ENCODE measurements at places on chromosomes 11 and 22. TPM values are rescaled to one million over a fixed set of nuclear protein-coding genes. Genes with fewer than 3 reads are reported as not detected.

GRCh38 chr11:126578021-126578420 lies 222.5 kb downstream of the ST3GAL4 start:
- no peak for DNase-seq

DNA sequence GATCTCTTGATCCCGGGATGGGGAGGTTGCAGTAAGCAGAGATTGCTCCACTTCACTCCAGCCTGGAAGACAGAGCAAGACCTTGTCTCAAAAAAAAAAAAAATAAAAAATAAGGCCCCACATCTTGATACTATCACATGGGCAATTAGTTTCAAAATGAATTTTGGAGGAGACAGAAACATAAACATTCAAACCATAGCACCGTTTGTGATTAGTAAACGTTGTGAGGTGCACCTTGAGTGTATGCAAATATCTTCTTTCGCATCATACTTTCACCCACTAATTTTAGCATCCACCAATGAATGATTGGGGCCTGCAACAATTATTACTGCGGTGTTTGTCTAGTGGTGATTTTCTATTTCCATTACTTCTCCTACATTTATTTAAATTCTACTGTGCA lies 11.0 kb upstream of the SPDYC start:
- DNase-seq, result no peak

DNA sequence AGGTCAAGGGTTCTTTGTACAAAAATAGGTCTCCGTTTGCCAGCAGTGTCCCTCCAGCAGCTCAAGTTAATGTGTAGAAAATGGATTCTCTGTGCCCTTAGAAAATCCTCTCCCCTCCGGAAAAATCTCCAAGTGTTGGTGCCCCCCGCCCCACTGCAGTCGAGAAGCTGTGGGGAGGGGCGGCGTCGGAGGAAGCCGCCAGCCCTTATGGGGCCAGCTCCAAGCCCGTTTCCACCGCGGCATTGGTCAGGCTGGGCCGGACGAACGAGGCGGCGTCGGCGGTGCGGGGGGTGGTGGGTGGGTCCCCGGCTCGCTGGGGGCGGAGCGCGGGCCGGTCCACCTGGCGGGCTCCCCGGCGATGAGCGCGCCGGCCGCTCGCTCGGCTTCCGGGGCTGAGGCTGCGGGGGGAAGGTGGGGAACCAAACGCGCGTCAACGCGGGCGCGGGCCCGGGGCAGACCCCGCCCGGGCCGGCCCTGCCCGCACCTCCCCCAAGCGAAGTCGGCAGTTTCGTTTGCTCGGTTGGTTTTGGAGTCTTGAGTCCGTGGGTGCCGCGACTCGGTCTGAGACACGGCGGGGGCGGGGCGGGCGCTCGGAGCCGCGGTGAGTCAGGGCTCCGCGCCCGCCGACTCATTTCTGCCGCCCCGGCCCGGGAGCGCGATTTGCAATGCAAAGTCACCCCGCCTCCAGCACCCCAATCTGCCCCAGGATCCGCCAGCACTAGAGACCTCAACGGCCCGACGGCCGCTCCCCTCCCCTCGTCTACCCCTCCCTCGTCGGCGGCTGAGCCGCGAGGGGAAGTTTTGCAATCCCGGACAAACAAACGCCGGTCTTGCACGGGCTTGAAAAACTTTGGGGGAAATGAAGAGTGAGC lies 1.4 kb downstream of the ASCL2 start:
- no peak for DNase-seq

GRCh38 chr22:27138471-27138870 lies 481.1 kb downstream of the MIAT start:
- DNase-seq, result no peak

GRCh38 chr11:69884286-69884685 lies 65.1 kb upstream of the FGF3 start:
- no peak for DNase-seq

- no peak for DNase-seq
Observed at GRCh38 chr11:44110231-44110679, 14.8 kb downstream of the EXT2 start.

DNA sequence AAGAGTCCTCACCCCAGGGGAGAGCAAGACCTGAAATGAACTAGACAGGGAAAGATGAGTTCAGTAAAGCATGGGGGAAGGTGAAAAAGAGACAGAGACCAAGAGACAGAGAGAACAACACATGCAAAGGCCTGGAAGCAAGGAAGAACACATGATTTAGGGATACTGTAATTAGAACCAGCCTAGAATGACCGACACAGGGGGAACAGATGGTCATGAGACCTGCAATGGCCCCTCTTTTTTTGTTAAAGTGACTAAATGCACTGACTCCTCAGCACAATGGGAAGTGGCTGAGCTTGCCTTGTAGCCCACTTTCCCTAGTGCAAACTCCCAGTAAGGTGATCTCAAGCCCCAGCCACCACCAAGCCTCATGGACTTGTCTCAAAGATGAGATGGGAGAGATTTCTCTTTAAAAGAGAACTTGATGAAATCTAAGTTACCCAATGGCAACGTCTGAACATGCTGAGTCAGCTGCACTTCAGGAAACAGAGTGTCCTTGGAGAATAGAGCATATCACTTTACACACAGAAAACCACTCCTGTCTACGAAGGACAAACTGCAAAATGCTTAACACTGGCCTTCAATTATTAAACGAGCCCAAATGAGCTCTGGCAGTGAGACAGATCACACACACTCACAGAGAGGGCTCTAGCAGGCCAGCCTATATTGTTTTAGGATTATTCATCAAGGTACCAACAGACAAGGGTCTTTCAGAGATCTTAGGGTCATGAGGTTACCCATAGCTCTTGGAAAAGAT lies 91.0 kb downstream of the SERGEF start:
- no peak for DNase-seq

- no peak for DNase-seq
Observed at GRCh38 chr11:119188887-119189286, 3.6 kb downstream of the NHERF4 start.

DNA sequence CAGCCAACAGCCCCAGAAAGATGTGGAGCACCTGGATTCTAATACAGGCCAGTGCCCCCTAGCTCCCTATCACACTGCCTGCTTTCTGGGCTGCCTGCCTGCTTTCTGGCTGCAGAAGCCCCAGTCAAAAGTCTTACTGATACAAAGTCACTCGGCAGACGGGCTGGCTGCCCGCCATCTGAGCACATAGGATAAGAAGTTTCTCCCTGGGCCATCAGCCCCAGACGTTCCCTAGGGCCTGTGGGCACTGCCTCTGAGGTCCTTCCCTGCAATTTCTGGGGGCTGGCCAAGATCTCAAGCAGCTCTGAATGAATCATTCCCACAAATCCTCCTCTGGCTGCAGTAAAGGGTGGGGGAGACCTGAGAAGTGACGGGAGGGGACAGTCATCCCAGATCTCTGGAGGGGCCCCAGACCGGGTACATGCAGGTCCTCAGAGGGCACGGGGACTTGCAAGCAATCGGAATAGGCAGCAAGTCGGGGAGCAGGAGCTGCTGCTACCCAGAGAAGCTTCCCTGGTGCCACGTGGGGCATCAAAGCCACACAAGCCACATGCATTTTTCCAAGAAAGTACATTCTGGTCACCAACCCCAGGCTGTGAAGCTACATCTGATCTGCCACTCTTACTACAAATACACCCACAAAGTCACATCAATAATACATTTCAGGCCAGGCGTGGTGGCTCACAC lies 4.7 kb downstream of the TPST2 start:
- no peak for DNase-seq

GRCh38 chr11:74507582-74507981 lies 14.1 kb upstream of the LIPT2 start:
- no peak for DNase-seq

DNA sequence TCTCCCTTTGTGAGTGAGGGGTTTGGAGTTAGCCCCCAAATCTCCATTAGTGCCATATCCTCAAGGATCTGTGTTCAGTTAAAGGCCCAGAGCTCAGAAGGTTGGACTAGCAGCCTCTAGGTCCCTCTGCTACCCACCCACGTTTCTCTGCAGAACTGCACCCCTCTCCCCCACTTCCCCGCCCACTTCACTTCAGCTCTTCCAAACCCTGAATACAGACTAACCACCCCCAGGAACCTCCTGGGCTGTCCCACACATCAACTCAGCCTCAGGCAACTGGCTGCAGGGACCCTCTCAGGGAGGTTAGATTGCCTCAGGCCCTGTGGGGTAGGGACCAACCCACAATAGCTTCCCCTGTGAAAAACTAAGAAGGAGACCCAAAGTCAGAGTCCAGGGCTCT lies 840 bp downstream of the VPREB3 start:
- DNase-seq, result no peak

DNA sequence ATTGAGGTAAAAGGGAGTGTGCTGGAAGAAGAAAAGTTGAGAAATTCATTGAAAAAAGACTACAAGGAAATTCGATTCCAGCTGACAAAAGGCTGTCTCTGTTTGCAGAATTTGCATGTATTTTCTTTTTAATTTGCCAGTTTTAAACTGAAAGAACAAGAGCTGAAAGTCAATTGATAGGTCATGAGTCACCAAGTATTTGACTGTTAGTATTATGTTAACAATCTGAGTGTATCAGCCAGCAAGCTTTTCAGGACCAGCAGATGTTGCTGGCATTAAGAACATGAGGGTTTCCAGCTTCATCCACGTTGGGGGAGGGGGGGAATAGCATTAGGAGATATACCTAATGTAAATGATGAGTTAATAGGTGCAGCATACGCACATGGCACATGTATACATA lies 726.7 kb downstream of the METTL15 start:
- peak; percentile 79 for DNase-seq

MIAT gene
- polyA plus RNA-seq, result 7.8 TPM

SAA2 gene
- polyA plus RNA-seq, result not detected

ARVCF gene
- 5.6 TPM for polyA plus RNA-seq

ADM2 gene
- polyA plus RNA-seq, result 3.6 TPM

LMNTD2 gene
- 0.32 TPM for polyA plus RNA-seq

Measured in AG04450 (cell line).